ENCODE measurements at places on chromosomes 3 and 15. TPM values are rescaled to one million over a fixed set of nuclear protein-coding genes. Genes with fewer than 3 reads are reported as not detected.

The PRR23C gene
- total RNA-seq, result not detected

The GOLGA8T gene
- 1.9 TPM for total RNA-seq

The LRRN1 gene
- total RNA-seq, result not detected

The FETUB gene
- 0.23 TPM for total RNA-seq

Data from A549 treated with dexamethasone at 1 μM for 4 hours (cell line).